Stimulated activated CD4-positive, alpha-beta T cell treated with anti-CD3 and anti-CD28 coated beads, Interleukin-2, amount 100 ng/mL, for 48 hours (primary cell): ENCODE measurements at places on chromosomes 7 and 10.

DNA sequence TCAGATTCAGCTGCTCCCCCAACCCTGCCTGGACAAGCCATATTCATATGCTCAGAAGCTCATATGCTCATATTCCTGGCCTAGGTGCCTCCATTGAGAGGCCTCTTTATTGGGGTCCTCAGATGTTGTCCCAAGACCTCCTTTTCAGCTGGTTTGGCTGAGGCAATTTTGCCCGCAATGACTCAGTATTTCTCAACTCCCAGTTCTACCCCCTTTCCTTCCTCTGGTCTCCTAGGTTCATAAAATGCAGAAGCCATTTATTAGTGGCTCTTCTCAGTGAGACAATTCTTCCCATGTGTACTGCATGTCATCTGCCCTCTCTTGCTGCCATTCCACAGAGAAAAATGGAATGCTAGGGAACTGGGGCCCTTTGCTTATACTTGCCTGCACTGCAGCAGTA, 110.7 kb downstream of the INHBA start:
- DNase-seq: no peak

DNA sequence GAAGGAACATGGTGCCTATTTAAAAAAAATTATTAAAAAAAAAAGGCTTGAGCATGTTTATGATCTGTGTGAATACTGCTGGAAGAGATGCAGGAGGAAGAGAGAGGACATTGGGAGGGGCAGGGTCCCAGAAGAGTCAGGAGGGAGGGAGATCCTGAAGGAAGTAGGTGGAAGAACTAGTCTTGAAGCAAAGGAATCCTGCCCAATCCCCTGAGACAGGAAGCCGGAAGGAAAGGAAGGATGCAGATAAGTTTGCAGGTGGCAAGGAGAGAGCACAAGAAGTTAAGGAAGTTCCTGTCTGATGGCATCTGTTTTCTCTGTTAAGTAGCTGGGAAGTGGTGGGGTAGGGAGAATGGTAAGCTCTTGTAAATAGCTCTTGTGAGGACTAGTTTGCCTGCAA, 318.5 kb downstream of the DOCK4 start:
- no peak for DNase-seq

GRCh38 chr10:21021843-21022594, 124.9 kb upstream of the NEBL start:
- no peak for DNase-seq

DNA sequence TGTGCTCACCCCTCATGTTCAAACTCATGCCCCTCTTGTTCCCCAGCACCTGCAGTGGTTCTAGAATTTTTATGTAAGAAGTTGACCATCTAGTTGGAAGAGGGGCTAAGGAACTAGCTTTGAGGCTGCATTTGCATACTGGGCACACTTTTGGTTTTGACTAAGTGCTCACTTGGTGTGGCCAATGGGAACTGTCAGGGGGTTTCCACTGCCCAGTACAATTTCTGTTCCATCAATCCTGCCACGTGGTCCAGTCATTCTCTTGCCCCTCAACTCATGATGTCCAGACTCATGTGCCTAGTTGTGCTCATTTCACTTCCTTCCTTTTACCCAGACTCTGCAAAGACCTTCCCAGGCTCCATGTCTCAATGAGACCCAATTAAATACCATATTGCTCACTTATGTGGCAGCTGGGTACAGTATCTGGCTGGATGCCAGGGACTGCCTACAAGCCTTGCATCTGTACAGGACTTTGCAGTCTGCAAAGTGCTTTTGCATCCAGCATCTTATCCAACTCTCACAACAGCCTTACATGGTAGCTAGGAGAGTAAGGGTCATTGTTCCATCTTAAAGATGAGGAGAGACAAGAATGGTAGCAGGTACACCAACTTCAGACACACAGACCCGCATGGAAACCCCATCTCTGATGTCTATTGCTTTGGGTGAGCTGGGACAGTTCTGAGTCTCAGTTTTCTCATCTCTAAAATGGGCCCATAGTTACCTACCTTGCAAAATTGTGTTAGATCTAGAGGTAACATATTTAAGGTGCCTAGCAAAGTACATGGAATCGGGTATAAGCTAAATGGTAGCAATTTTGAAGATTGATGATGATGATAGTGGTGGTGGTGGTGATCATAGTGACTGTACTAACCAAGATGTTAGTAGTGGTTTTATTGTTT, 30.1 kb upstream of the KCNMA1 start:
- DNase-seq: no peak

DNA sequence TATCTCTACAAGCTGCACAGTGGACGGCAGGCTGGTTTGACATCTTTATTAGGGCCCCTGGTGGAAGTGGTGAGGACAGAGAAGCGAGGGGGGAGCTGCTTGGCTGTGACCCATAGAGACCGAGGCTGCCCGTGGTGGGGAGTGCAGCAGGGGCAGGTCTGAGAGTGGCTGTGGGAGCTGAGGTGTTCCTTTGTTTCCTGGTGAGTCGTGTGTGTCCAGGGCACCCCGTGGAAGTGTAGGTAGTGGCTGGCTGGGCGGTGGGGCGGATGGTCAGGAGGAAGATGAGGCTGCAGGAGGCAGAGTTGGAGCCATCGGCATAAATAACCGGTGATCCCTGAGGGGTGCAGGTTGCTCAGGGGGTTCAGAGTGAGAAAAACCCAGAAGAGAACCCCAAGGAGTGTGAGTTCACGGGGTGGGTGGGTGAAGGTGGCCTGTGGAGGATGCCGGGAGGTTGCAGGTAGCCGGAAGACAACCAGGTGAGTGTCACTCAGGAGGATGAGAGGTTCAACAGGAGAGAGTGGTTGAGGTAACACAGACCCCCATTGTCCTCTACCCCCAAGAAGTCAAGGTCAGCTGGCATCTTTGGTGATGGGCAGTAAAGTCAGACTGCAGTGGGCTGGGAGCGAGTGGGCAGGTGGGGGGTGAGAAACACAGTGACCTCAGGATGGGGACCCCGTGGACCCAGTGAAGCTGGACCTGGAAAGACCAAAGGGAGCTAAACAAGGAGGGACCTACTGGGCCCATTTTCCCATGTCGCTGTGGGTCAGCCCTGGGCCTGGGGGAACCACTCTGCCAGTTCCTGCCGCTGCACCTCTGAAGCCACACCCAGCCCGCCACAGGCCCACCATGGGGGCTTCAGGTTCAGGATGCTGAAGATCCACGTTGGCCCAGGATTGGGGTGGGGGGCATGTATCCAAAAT, 7.8 kb downstream of the ATP6V0E2 start:
- no peak for DNase-seq

DNA sequence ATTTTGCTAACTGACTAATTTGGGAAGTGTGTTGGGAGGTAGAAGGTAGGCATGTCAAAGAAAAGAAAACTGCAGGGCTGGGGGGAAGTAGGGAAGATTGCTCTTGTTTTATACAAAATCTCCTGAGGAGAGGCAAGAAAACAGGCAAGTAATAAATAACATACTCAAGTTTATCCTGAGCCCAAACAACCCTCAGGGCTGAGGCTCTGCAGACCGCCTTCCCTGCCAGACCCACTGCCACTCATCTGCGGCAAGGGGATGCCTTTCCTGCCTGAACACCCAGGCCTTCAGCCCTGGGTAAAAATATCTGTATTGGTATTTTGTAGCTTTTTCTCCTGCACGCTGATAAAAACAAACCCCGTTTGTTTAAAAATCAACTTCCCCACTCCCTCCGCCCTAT, 399.8 kb upstream of the NFE2L3 start:
- no peak for DNase-seq

DNA sequence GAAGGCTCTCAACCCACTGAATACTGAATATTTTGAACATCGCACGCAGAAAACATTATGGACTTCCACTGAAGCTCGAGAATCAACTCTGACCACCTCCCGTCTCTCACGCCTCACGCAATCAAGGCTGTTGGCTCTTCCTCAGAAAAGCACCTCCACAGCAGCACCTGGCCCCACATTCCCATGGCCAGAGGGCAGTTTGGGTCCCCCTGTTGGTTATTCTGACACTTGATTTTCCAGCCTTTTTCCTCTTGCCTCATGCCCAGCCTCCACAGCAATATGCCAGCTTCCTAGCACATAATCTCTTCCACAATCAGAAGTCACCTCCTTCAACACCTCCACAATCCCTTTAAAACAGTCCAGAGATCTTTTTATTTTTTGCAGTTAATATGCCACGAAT, 55.9 kb downstream of the SVOPL start:
- no peak for DNase-seq

DNA sequence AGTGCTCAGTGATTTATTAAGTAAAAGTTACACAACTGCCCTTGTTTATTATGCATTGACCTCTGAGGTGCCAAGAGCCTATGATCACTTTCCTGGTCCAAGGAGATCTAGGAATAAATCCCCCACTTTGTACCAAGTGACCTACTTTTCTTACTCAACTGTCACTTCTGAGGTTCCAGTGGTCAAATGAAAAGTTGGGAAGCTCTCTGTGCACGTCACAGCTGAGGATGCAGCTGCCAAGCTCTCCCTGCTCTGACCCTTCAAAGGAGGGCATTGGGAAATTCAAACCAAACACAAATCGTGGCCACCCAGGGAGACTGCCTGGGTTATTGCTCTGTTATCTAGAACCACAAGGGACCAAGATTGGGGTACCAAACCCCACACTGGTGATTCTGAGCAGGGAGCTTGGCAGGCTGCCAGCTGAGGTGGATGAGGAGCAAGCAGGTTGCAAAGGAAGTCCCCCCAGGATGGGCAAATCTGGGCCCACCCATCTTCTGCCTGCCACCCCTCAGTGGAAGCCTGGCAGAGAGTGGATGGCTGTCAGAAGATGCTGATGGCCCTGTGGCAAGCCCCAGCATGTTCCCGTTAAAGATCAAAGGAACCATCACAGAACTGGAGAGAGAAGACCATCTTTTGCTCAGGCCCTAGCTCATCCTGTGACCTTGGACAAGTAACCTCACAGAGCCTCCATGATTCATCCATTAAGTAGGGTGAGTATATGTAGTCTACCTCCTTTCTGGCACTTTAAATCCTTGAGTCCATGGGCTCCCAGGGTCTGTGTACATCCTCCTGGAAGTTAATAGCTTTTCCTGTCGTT, 106.8 kb downstream of the PPP1R3C start:
- DNase-seq: no peak

GRCh38 chr7:47301657-47302295, 280.1 kb downstream of the TNS3 start:
- DNase-seq: no peak

- DNase-seq: no peak
These were observed 139.8 kb upstream of the TNS3 start for GRCh38 chr7:47721670-47722069.

DNA sequence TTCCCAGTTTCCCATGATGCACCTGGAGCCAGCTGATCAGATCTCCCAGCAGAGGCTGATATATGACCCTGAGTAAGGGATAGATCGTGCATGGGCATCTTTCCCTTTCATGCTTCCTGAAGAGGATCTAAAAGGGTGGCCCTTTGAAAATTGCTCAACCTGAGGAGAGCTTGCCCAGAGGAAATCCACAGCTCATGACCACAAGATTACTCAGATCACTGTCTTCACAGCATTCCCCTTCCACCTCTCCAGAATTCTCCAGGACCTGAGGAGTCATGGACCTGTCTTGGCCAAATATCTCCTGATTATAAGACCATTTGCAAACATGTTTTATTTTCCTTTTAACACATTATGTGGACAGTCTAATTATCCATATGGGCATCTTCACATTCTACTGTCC, 328.1 kb downstream of the LHFPL3 start:
- no peak for DNase-seq
